HepG2 (cell line): ENCODE measurements at places on chromosomes 11 and 22.
A peak's percentile ranks its signal among the peaks of the same experiment; 100 is the strongest.

GRCh38 chr22:18126606-18127005 lies 16.0 kb downstream of the TUBA8 start:
- no peak for DNase-seq

DNA sequence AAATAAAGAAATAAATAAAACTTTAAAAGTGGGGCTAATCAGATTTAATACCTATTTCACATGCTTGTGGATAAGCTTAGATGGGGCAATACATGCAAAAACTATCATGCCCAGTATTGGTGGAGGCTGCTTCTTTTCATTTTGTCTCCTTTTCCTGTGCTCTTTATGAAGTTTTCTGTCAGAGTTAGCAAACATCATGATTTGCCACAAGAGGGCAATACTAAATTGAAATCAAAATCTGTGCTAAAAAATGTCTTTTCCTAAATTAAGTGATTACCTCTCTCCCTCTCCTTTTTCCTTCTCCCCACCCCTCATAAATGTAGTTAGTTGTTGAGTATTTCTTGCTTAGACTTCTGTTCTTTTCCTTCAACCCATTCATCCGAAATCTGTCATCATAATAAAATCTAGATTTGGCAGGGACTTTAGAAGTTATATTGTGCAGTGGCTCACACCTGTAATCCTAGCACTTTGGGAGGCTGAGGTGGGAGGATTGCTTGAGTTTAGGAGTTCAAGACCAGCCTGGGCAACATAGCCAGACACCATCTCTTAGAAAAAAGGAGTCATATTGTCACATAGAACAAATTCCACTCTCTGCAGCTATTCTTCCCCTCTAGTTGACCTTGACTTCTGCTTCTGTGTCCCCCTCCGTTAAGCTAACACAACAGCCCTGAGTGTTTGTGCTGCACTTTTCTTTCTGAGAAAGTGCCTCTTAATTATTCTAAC lies 4.7 kb upstream of the ARHGAP42 start:
- DNase-seq = no peak

- no peak for DNase-seq
Measured at GRCh38 chr11:131760091-131761061, 390.0 kb downstream of the NTM start.

GRCh38 chr22:46795140-46795539 lies 32.7 kb downstream of the TBC1D22A start:
- no peak for DNase-seq

DNA sequence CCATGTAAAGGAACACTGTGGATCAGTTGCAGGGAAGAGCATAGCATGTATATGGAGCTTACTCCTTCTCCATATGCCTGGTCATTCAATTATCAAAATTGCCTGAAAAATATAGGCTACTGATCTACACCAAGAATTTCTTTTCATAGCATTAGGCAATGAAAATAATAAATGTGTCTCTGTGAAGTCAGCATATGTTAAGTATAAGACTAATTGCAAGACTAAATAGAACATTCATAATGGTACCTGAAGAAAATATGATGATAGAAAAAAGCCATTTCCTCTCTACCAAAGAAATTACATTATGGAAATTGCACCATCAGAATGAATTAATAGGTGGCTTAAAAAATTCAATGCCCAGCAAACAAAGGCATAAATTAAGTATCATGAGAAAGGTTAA lies 584.7 kb downstream of the NELL1 start:
- DNase-seq = no peak

DNA sequence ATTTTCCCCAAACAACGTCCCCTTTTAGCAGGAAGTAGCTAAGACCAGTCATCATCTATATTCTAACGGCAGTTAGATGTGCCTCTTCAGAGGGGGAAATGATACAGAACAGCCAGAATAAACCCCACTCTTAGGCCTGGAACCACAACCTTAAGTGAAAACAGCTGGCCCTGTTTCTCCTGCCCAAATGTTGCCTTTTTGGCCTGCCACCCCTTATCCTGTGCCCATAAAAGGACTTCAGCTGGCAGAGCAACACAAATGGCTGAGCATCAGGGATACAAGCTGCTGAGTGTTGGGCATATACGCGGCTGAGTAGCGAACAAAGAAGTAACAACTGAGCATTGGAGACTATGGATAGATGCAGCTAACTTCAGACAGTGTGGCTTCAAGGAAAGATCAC lies 1491.4 kb downstream of the LRRC4C start:
- no peak for DNase-seq

DNA sequence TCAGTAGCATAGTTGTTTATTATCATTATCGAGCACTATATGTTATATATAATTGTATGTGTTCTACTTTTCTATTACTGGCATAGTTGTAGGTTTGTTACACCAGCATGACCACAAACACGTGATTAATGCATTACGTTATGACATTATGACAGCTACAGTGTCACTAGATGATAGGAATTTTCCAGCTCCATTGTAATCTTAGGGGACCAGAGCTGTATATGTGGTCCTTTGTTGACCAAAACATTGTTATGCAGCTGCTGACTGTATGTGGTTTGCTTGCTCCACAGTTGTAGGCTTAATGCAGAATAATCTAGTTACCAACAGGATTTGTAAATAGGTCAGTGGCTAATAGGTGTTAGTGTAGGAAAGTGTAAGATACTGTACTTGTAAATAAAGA lies 66.1 kb downstream of the HSD17B12 start:
- DNase-seq = no peak

DNA sequence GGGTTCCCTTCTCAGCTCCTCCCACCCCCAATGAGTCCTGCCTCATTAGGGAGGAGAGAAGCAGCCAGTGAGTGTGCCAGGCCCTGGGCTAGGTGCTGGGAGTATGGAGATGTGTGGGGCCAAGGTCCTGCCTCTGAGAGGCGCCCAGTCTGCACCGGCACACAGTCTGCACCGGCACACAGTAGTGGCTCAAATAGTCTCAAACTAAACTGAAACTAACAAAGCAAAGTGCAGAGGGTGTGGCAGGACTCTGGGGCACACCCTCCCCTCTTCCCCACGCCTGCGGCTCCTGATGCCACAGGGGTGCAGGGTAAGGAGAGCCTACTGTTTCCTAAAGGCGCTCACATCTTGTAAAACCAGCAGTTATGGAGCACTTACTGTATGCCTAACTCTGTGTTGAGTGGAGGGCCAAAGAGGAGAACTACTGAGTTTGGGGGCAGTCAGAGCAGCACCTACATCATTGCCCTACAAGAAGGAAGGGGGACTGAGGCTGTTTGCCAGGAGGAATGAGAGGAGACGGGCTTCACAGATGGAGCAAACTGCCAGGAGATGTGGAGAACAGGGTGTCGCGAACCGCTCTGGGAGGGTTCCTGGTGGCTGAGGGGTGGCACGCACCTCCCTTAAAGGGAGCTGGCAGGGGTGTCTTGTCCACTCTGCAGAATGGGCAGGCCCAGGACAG lies 939 bp upstream of the SH3BP1 start:
- peak; percentile 60 for DNase-seq

- DNase-seq = no peak
Measured at GRCh38 chr22:24683691-24684090, 80.7 kb downstream of the GGT1 start.

DNA sequence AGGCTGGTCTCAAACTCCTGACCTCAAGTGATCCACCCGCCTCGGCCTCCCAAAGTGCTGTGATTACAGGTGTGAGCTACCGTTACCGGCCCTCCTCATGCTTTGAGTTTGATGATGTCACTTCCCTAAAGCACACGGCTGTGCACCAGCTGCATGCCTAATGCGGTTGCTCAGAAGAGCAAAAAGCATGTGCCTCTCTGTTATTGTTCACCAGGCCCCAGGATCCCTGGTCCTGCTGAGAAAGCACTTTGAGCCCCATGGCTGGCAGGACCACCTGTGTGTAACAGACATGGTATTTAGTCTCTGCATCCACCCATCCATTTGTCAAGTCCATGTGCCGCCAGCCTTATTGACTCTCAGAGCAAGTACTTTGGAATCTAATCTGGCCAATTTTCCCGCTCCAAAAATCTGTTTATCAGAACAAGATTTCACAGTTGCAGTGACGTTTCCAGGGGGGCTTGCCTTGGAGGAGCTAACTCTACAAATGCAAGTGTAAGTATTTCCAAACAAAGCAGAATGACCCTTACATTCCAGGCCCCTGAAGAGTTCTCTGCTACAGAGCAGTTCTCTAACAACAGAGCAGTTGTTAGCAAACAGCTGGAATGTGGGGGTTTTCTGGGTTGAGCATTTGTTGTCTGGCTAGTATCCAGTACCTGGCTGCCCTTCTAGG lies 89.4 kb downstream of the LDLRAD3 start:
- DNase-seq = no peak

GRCh38 chr11:130118636-130119387 lies 40.8 kb upstream of the ST14 start:
- DNase-seq = peak; percentile 56

DNA sequence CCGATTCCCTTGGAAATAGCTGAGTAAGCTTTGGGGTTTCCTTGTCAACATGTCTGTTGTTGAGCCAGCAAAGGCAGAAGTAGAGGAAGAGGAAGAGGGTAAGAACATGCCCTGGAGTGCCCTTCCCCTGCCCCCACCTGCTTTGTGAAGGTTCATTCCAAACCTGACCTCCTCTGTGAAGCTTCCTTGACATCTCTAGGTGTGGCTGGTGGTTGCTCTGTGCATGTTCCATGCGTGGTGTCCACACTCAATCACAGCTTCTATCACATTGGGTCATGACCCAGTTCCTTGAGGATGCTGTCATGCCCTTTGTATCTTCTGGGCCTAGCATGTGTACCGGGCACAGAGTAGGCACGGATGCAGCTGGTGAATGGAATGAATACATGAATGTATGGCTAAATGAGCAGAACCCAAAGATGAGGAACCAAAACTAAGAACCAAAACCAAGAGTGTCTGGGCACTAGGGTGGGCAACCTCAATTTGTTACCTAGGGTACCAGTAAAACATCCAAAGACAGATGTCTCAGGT lies 23.7 kb upstream of the FXYD6 start:
- no peak for DNase-seq

- DNase-seq = no peak
Measured at GRCh38 chr22:31509061-31509762, 12.9 kb downstream of the SFI1 start.

- DNase-seq = peak; percentile 20
Measured at GRCh38 chr11:70173018-70173417, 30.1 kb upstream of the FADD start.

DNA sequence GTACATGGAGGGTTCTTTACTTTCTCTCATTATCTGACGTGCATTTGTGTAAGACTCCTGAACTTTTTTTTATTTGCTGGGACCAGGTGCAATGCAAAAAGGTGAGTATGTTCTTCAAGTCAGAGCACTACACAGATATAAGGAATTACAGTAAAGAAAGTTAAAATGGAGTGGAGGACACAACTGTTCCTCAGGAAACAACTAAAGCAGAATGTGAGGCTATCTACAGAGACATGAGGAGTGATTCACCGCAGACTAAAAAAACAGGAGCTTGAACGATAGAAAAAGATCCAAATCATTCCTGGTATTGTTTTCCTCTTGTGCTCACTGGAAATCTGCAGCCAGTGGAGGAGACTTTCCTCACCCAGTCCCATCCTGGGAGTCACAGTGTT lies 106.2 kb downstream of the ABTB2 start:
- no peak for DNase-seq

- DNase-seq = no peak
Measured at GRCh38 chr22:46250783-46251125, 661 bp upstream of the CDPF1 start.

- peak; percentile 39 for DNase-seq
Measured at GRCh38 chr11:64659417-64660144, 63.4 kb downstream of the NRXN2 start.

- no peak for DNase-seq
Measured at GRCh38 chr11:69278091-69278867, 15.7 kb upstream of the MYEOV start.

- DNase-seq = no peak
Measured at GRCh38 chr11:76074148-76075095, 131.9 kb downstream of the WNT11 start.

DNA sequence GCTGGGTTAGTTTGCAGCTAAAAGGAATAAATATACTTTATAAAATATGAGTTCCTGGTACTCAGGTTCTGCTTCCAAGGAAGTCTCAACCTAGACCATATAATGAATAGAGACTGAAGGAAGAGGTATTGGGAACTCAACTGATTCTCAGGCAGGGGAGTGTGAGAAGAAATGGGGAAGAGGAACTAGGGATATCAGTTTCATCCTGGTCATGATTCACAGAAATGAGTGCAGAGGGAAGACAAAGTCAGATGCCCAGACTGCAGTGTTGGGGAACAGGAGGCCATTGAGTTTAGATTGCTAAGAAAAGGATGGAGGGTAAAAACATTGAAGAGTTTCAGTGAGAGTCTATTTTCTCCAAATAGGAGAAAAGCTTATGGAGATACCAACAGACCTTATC lies 28.8 kb downstream of the PLAAT5 start:
- no peak for DNase-seq

GRCh38 chr11:103946793-103947545 lies 89.5 kb upstream of the DDI1 start:
- DNase-seq = no peak

- DNase-seq = peak; percentile 60
Measured at GRCh38 chr22:43945632-43946383, 9.4 kb upstream of the SAMM50 start.

DNA sequence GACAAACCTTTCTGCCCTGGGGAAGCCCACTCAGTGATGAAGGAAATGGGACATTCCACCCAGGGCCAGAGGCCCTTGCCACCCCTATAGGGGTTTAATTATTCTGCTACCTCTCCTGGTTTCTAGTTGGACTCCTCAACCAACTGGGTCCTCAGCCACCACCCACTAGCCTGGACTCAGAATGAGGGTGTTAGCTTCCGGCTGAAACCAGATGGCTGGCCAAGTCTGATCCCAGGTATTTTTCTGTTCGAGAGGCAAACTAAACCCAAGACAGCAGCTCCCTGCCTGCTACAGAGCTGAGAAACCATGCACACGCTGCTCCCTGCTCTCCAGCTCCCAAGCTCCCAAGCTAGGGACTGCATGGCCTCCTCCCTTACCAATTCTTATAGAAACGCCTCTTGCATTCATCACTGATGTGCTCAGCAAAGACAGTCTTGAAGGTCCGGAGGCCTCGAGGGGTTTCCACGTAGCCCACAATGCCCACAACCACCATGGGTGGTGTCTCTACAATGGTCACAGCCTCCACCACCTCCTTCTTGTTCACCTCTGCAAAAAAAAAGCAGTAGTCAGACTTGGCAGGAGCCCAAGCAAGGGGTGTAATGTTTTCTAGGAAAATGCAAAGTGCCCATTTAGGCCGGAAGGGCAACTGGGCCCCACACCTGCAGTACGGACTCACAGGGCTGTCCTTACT lies 2.2 kb downstream of the RPL3 start:
- DNase-seq = no peak

- no peak for DNase-seq
Measured at GRCh38 chr11:116683982-116684381, 88.8 kb downstream of the BUD13 start.

- no peak for DNase-seq
Measured at GRCh38 chr11:9716275-9717039, 52.6 kb downstream of the SWAP70 start.

DNA sequence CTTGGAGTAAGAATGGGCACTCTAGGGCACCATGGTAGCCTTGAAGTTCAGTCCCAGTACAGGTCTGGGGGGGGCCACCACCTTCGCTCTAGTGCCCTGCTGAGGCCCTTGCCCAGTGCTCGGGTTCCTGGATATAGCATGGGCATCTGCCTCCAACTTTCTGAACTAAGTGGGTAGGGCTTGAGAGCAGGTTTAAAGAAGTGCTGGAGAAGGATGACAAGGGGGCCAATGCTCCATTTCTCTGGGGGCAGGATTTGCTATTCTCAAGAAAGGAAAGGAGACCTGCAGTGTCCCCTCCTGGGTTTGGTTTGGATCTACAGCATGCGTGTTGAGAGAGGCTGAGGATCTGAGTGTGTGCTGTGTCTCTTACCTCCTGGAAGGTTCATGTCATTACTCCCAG lies 82.2 kb upstream of the SUSD2 start:
- no peak for DNase-seq
